ENCODE measurements at places on chromosomes 1 and 21.
A peak's percentile ranks its signal among the peaks of the same experiment; 100 is the strongest.

- DNase-seq = no peak
Measured at GRCh38 chr1:157971769-157972168, 21.7 kb upstream of the KIRREL1 start.

DNA sequence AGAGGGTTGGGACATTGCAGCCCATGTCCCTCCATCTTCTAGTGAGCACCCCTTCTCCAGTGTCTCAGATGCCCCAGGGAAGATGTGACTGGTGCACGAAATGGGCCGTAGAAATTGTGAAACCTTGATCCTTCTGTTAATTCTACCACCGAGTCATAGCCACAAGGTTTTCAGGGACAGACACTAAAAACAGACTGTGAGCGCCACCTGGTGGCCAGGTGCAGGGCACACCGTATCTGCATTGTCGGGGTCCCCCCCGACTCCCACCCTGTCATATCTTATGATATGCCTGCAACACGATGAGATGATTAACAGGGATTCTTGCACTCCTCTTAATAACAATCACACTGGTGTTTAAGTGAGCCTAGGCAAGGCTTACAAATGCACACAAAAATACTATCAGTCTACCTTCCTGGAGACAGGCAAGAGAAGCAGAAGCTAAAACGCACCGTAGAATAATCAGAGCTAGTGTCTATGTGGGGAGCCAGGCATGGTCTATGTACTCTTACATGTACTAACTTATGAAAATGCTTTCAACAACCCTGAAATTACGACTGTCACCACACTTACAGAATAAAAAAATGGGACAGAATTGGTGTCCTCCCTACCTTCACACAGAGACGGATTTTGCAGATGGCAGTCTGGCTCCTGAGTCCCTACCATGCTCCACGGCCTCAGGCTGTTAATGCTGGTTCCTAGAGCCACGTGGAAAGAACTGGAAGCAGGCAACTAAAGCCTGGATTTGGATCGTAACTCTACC lies 57.9 kb downstream of the FHAD1 start:
- DNase-seq = peak; percentile 78

DNA sequence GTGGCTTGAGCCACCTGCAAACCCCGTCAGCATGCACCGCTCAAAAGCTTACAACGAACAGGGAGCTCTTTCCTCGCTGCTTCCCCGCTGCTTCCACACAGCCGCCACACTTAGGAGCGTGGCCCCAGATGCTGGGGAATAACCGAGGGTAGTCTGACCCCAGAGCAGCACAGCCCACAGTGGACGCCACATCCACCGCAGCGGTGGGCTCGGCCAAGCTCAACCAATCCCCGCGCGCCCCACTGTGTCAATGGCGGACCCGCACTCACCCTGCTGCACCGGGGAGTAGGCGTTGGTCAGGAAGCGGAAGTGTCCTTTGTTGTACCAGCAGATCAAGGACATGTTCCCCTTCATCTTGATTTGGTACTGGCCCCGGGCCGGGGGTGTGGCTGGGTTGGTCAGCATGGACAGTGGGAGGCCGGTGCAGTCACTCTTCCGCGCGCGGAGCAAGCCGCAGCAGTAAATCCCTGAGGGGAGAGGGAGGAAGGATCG lies 93.5 kb downstream of the PGBD5 start:
- DNase-seq = no peak

GRCh38 chr1:118825619-118826018 lies 162.5 kb downstream of the TBX15 start:
- DNase-seq = no peak
